PC-3 (cell line): ENCODE measurements at places on chromosomes 1 and 21.
A peak's percentile ranks its signal among the peaks of the same experiment; 100 is the strongest.

GRCh38 chr1:15001317-15001915, 152.1 kb upstream of the TMEM51 start:
- no peak for DNase-seq

- DNase-seq, result no peak
These were observed 161.8 kb downstream of the DSCAM start for GRCh38 chr21:40685141-40685540.

DNA sequence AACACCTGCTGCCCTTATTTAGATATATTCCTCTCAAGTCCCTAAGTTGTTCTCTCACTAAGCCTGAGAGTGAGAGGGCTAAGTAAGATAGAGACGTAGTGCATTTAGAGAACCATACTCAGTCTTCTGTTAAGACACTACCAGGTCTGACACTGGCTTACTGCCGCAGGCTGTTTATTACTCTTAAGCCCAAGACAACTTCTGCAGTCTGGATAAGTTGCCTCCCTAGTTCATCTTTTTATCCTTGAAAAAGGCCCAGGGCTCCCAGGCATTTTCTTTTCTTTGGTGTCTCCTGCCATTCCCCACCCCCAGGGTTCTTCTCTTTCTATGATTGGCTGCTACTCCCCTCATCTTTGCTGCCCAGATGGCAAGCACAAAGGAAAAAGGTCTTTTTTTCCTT, 38.7 kb downstream of the CACHD1 start:
- DNase-seq, result no peak

DNA sequence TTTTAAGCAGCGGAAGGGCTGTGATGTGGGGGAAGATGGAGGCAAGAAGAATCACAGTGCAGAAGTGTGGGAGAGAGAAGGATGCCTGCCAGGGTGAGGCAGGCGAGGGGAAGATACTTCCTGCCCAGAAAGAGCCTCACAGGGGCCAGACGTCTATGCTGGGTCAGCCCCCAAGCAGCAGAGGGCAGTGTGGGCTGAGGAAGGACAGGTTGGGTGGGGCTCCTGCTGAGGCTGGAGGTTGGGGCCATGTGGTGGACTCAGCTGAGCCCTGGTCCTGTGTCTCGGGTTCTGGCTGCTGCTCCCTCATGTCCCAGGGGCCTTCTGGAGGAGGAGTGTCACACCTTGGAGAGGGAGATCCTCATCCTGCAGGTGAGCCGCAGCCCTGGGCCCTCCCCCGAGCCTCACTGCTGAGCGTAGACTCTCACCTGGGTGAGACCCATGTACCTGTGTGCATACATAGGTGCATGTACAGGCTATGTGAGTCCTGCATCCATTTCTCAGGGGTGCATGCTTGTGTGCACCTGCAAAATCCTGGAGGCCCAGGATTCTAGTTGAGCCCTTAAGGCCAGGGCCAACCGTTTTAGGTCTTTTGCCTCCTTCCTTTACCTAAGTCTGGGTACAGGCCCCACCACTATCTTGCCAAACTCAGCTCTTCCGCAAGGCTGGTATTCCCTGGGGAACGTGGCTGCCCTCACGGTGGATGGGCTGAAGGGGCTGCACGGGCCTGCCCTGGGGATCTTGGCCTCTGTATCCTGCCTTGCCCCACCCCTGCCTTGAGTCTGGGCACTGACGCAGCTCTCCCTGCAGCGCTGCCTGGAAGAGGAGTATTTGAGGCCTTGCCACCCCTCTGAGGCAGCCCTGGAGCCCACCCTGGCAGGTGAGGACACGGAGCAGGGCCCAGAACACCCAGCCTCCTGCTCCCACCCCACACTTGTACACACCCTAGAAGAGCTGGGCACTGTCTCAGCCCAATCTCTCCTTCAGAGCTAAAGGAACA, 3.7 kb downstream of the CCDC24 start:
- DNase-seq, result peak; percentile 49

GRCh38 chr1:167332503-167332902, 111.8 kb downstream of the POU2F1 start:
- DNase-seq, result peak; percentile 51

GRCh38 chr1:59236721-59237545, 60.0 kb upstream of the FGGY start:
- DNase-seq, result no peak

- no peak for DNase-seq
These were observed 64.7 kb downstream of the PRRC2C start for GRCh38 chr1:171550050-171550449.

DNA sequence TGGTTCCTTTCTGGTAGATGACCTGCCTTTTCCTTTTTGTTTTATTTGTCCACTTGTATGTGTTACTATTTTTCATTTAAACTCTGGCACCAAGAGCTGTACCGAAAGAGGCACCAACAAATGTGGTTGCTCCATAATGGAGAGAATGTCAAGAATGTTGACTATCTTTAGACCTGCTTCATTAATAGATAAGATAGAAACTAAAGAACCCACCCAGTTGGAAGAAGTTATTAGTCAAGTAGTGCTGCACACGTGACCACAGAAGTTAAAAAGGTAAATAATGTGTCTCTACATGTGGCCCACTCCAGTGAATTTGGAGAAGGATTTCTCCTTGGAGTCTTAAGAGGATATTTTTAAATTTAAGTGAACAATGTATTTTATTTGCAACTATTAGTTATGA, 9.3 kb downstream of the ATP1A1 start:
- DNase-seq, result no peak

- DNase-seq, result peak; percentile 88
These were observed 106.9 kb upstream of the LYPLAL1 start for GRCh38 chr1:219066631-219067349.

DNA sequence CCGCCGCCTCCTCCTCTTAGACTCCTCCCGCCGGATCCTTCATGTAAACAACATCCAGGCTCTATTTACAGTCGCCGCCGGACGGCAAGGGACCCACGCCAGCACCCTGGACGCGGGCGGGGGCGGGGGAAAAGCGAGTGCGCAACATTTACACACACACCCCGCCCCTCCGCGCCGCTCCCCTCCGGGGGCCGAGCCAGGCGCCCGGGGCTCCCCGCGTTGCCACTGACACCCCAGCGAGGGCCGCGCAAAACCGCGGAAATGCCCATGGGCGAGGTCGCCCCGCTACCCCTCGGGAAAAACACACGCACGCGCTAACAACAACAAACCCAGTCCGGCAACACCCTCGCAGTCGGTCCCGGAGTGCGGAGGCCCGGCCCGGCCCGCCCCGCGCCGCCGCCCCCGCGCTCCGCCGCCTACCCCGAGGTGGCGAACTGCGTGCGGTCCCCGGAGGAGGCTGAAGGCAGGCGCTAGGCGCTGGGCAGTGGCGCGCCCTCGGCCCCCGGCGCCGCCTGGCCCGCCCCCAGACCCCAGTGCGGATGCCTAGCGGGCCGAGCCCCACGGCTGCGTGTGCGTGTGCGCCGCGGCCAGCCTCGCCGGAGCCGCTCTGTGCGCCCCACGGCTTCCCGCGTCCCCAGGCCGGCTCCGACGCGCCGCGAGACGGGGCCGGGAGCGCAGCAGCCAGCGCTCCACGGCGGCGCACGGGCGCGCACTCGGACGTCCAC, 81.1 kb upstream of the AK4 start:
- DNase-seq, result peak; percentile 61

GRCh38 chr1:10980094-10980577, 32.3 kb upstream of the TARDBP start:
- DNase-seq, result peak; percentile 76

DNA sequence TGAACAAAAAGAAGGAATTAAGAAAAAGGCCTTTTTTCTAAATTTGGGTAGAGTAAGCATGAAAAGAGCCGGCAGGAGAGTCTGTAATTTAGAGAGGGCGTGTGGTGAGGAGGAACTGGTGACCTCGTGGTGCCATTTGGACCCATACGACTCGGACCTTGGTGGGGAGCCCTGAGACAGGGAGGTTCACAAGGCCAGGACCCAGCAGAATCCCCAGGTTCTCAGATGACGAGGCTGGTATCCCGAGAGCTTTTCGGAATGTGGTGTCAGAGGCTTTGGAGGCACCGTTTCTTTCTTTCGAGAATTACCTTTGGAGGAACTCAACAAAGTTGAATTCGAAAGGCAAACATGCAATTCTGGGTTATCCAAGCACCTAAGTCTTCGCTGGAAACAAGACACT, 34.8 kb downstream of the CLIC6 start:
- DNase-seq, result no peak

GRCh38 chr1:29454616-29455380, 218.5 kb downstream of the PTPRU start:
- DNase-seq, result no peak

DNA sequence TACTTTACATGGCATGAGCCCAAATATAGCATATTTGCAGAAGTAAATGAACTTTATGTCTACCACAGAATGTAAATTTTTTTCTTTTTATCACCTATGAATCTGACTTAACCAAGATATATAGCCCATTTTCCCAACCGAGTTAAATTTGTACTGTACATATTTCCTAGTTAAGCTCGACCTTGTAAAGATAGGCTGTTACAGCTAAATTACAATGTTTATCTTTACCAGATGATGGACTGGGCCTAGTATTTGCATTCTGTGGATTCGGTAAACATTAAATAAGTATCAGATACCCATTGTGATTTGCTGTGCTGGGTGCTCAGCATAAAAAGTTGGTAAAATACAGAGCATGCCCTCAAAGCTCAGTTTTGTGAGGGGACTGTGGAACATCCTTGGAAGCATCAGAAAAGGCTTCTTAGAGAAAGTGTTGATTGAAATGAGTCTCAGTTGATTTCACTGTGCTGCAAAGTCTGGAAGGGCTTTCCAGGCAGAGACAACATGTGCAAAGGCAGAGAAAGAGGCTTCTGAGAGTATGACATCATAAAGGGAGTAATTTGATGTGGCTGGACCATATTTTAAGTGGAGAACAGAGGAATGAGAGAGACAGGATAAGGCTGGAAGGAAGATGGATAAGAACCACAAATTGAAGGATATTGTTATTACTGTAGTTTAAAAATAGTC, 27.4 kb downstream of the MORC3 start:
- DNase-seq, result no peak

- DNase-seq, result no peak
These were observed 24.4 kb upstream of the HUNK start for GRCh38 chr21:31848326-31848985.

GRCh38 chr1:150979092-150980056, 2.7 kb upstream of the ANXA9 start:
- DNase-seq, result peak; percentile 99
